ENCODE measurements at places on chromosomes 13 and 19.

- no peak for DNase-seq
Observed at GRCh38 chr19:51687791-51688670, 5.1 kb upstream of the SPACA6 start.

DNA sequence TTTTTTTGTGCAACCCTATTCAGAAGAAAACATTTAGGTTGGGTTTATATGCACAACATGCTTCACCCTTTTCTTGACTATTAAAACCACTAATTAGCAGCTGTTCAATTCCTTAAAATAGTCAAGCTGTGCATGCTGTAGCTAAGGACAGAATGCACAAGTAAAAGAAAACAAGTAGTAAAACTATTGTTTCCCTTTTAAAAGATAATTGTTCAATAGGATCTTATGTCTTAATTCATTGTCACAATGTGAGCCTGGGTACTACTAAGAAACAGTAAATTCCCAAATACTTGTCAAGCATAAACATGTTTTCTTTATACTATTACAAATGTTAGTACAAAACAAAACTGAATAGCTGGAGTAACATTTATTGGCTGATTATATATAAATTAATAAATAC is 32.6 kb upstream of the MIR17HG start:
- DNase-seq = no peak

GRCh38 chr13:112814905-112815585 is 125.2 kb downstream of the ATP11A start:
- no peak for DNase-seq

DNA sequence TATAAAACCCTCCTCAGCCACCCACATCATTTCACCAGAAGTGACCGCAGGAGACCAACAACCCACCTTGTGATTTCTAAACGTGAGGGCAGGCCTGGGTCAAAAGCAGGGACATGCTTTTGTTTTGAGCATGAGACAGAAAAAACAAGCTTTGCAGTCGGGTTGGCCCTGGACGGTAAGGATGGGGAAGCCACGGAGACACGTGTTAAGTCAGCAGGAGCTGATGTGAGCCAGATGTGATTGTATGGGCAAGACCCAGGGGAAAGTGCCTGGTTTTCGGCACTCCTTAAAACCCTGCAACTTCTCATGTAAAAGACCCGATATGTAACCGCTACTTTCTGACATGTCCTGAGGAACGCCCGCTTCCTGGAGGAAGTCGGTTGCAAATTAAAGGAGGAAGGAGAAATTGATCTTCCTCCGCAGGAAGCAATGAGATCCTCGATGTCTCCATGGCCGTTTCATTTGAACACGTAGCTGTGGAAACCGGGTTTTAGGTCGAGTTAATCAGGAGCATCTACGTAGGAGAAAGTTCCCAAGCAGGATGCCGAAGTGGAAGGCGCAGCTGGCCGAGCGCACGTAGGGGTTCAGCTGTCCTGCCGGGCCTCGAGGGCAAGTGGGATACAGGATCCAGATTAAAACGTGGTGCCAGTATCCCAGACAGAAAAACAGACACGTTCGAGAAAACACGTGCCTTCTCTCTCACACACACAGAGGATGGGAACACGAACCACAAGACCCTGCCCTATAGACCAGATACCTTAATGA is 40.5 kb upstream of the POMP start:
- DNase-seq = no peak

GRCh38 chr13:20923272-20923671 is 20.7 kb upstream of the XPO4 start:
- no peak for DNase-seq

- no peak for DNase-seq
Observed at GRCh38 chr13:43434191-43434590, 352.6 kb downstream of the ENOX1 start.

GRCh38 chr13:32247887-32248286 is 67.3 kb downstream of the ZAR1L start:
- DNase-seq = no peak

DNA sequence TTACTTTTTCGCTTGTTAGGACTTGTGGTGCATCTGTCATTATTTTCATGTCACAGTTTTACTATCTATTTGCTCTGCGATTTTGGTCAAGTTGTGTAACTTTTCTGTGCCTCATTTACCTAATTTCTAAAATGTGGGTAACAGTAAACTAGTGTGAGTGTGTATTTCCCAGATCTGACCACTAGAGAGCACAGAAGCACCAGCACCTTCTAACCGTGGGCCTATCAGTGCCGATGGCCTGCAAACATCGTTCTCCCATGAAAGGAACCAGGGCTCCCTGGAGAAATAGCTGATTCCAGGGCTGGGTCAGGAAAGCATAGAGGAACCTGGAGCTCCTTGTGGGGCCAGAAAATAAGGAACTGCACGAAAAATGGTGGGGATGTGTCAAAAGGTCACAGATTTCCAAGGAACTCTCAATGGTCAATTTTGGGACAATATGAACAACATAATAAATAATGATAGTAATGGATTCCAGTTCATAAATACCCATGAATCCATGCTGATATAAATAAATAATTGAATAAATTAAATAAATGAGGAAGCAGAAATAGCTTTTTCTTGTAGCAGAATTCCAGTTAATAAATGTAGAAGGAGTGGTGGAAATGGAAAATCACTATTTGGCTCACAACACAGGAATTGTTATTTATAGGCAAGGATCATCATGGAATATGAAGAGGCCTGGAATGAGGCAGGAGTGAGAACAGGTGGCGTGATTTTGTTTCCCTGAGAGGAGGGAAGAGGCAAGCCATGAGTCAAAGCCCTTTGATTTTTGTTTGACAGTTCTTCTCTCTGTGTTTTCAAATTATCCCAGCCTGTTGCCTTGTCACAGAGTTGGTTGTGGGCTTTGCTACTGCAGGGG is 31.1 kb downstream of the CEACAM8 start:
- peak; percentile 70 for DNase-seq

DNA sequence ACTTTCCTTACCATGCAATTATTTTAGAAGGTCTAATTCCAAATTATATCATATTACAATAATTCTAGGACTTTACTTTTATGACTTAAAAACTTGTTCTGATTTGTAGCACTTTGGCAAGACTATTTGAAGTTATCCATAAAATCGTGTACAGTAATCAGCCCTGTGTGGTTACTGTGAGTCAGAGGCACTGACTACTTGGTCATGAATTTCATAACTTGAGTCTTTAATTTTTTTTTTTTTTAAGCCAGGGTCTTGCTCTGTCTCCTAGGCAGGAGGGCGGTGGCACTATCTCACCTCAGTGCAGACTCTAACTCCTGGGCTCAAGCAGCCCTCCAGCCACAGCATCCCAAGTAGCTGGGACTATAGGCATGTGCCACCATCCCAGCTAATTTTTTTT is 1319.2 kb upstream of the SLC10A2 start:
- DNase-seq = no peak

- DNase-seq = no peak
Observed at GRCh38 chr19:45170146-45171106, 7.6 kb downstream of the TRAPPC6A start.

Measured in COLO829 (cell line).